ENCODE measurements at places on chromosomes 5 and 9.

- no peak for DNase-seq
These were observed 73.9 kb upstream of the UNC5A start for GRCh38 chr5:176736301-176736930.

- no peak for DNase-seq
These were observed 145.3 kb downstream of the PAPPA start for GRCh38 chr9:116298878-116299391.

- DNase-seq, result peak; percentile 37
These were observed at the start of gene ASTN2 for GRCh38 chr9:117414906-117415331. TSS of gene ASTN2 (minus strand) at chr9:117415057. CDS start at chr9:117414938, 119 bp downstream.

DNA sequence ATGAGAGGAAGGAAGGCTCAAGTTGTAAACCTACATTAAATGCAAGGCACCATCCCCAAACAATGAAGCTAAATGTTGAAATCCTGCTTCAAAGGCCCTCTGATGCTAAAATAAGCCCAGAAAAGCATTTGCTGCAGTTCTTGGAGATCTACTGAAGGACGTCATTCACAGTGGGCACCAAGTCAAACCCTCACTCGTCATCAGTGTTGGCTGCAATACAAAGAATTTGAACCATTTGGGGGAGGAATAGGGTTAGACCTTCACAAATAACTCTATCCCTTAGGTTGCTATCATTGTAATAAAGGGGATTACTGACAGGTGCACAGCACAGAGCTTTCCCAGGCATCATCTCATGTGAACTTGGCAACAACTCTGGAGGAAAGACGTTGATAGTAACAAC lies 9.3 kb upstream of the MEGF9 start:
- DNase-seq, result no peak

GRCh38 chr9:7854763-7855162 lies 55.2 kb upstream of the DMAC1 start:
- no peak for DNase-seq

- no peak for DNase-seq
These were observed 91.8 kb downstream of the GLIS3 start for GRCh38 chr9:4207881-4208615.

DNA sequence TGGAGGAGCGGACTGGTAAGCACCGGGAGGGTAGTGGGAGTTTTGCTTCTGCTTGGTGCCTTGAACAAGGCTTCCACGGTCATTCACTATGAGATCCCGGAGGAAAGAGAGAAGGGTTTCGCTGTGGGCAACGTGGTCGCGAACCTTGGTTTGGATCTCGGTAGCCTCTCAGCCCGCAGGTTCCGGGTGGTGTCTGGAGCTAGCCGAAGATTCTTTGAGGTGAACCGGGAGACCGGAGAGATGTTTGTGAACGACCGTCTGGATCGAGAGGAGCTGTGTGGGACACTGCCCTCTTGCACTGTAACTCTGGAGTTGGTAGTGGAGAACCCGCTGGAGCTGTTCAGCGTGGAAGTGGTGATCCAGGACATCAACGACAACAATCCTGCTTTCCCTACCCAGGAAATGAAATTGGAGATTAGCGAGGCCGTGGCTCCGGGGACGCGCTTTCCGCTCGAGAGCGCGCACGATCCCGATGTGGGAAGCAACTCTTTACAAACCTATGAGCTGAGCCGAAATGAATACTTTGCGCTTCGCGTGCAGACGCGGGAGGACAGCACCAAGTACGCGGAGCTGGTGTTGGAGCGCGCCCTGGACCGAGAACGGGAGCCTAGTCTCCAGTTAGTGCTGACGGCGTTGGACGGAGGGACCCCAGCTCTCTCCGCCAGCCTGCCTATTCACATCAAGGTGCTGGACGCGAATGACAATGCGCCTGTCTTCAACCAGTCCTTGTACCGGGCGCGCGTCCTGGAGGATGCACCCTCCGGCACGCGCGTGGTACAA lies 556 bp downstream of the PCDHGC3 start:
- peak; percentile 40 for DNase-seq

DNA sequence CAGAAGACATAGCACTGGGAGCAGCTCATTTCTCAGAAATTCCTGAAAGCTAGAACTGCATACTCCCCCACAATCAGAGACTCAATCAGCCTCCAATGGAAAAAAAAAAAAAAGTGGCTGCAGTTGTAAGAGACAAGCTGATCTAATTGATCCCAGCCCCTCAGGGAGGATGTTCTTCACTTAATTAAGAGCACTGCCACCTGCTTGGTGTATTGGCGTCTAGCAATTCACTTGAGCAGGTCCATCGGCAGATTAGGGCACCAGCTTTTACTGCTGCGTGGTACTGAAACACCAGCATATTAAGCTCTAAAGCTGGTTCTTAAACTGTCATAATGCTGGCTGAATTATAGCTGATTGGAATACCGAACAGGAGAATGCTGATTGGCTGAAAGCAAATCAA lies 1890.1 kb upstream of the WWC1 start:
- no peak for DNase-seq

DNA sequence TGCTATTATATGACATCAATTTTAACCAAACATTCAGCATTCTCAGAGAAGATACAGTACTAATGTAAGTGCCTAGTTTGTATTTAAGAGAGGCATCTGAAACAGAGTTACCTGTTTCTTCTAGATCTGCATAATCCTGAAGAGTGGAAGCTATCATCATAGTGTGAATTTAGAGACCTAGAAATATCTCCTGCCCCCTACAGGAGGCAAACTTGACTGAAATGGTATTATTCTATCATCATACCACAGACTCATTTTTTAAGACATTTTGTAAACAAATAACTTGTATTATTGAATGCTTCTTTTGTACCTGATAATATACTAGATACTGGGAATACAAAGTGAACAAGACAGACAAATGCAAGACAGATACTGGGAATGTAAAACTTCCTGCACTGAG lies 216.8 kb upstream of the RPS23 start:
- no peak for DNase-seq

GRCh38 chr9:132169672-132170392 lies 8.0 kb downstream of the NTNG2 start:
- peak; percentile 74 for DNase-seq

DNA sequence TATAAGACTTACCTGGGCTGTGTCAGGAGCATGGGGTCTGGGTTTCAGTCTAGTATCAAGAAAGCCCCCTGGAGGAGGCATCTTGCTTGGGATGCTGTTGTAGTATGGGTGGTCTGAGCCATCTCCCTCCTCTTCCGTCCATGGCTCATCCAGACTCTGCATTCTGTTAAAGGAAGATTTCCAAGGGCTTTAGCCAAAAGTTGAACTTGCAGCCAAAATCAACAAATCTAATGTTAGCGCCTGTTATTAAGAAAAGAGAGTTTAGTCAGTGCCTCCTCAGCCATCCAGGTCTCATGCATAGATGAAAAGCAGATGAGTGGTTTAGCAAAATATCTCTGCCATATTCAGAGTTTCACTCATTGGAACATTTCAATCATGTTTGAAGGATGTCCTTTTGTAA lies 55.6 kb downstream of the S1PR3 start:
- no peak for DNase-seq

- peak; percentile 34 for DNase-seq
These were observed 657 bp downstream of the MTRR start for GRCh38 chr5:7869474-7870136.

GRCh38 chr5:87399720-87400119 lies 13.0 kb downstream of the CCNH start:
- no peak for DNase-seq

- no peak for DNase-seq
These were observed 28.5 kb upstream of the PTGER4 start for GRCh38 chr5:40651201-40651600.

DNA sequence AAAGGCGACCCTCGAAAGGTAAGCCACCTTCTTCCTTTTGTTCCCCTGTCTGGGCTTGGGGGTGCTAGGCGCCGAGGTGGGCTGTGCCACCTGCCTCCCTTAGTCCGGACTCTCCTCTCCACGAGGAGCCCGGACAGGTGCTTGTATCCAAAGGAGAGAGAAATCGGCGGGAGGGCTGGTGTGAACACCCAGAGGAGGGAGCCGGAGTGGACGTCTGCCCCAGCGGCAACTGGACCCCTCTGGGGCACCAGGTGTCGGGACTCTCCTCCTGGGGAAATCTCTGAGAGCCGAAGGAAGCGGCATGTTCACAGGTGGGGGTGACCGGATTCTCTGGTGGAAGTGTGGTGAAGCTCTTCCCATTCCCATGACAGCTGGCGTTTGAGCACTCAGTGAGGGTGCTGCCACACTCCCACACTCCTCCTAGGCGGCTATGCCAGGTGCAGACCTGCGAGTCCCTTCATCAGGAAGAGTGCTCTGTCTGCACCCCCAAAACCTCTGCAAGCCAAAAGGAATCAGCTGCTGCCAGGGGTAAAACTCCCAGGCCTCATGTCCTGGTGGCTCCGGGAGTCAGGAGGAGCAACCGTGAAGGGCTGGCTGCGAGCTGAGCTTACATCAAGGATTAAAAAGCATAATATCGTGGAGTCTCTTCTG lies 921 bp downstream of the KCNIP1 start:
- DNase-seq, result no peak

DNA sequence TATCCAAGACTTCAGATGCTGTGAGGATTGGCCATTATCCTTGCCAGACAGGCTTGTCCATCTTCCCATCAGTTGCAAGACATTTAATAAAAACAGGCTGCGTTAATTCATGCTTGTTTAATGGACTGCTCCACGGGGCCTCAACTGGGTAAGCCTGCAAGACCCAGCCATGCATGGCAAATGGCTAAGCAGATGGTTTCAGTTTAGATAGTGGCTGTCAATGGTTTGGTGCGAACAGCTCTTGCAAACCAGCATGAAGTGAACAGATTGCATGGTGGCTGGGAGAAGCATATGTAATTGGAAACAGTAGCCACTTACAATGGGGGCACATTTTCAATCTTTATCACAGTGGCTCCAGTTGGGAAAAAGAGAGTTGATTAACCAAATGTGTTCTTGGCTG lies 628.2 kb upstream of the KLF4 start:
- DNase-seq, result no peak

DNA sequence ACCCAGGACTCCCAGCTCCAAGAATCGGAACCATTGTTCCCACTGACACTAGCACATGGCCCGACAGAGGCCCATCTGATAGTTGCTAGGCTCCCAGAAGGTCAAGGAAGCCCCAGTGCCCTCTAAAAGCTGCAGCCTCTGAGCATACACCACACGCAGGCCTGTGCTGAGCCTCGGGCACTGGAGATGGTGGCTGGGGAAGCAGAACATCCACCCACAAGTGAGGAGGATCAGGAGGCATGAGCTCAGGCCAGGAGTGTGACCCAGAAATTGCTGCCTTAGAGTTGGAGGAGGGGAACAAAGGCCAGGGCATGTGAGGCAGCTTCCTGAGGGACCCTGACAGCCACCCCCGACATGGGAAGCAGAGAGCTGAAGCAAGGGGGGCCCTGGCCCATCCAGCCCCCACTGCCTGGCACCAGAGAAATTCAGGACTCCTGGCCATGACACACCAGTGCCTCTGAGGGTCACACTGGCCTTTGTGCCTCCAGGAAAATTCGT lies 21.4 kb downstream of the IPPK start:
- no peak for DNase-seq

GRCh38 chr9:137493364-137494103 lies 34.4 kb upstream of the NSMF start:
- no peak for DNase-seq

- no peak for DNase-seq
These were observed 411.5 kb downstream of the RASEF start for GRCh38 chr9:82651474-82651873.

GRCh38 chr5:10706326-10706725 lies 54.7 kb downstream of the DAP start:
- DNase-seq, result no peak

DNA sequence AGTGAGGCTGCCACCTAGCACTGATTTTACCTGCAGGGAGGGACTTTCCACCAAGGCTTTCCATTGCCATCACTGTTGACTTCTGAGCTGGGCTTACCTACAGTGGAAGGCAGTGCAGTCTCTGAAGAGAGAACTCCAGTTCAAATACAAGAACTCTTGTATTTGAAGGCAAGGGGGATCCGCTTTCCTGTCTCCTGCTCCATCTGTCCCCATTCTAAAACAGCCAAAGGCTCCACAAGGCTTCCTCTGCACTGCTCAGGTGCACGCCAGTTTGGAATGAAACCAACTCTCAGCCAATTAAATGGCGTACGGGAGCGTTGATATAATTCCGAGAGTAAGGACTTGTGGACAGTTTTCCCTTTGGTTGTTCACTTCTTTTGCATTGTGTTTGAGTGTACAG lies 66.0 kb upstream of the CXCL14 start:
- no peak for DNase-seq

DNA sequence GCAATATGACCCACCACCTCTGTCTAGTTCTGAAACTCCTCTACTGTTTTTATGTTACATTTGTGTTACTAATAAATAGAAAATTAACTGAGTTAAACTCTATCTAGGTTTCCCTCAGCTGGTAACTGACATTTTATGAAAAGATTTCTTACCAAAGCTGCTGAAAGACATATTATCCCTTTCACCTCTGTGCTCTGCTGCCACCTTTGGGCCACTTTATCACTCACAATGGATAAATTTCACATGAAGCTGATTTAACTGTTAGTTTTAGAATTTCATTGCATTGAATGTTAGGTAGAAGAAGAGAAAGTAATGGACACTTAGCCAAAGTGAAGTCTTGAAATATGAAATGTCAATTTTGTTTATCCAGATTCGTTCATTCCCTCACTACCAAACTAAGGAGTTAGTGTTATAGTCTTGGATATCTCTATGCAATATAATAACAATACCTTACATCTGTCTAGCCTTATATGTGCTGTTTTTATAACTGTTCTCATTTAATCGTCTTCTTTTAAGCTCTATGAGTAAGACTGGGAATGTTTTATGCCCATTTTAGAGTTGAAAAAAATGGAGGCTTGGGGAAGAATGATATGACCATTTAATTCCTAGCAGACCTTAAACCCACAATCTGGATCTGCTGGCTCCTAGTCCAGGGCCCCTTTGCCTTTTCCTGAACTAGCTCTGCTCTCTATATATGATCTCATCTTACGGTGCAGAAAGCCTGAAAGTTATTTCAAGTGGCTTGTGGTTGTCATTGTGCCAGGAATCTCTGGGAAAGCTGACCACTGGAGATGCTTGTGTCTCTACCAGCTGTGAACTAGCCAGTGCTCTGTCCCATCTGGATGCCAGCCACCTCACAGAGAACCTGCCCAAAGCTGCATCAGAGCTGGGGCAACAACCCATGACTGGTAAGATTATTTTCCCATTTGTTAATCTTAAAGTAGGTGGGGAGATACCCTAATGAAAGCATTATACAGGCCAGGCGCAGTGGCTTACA lies 97.1 kb downstream of the GOLPH3 start:
- DNase-seq, result peak; percentile 51
